ENCODE measurements at places on chromosomes 5 and 9. TPM values are rescaled to one million over a fixed set of nuclear protein-coding genes. Genes with fewer than 3 reads are reported as not detected.

- DNase-seq: no peak
Measured at GRCh38 chr5:145510769-145511168, 324.4 kb downstream of the PRELID2 start.

DNA sequence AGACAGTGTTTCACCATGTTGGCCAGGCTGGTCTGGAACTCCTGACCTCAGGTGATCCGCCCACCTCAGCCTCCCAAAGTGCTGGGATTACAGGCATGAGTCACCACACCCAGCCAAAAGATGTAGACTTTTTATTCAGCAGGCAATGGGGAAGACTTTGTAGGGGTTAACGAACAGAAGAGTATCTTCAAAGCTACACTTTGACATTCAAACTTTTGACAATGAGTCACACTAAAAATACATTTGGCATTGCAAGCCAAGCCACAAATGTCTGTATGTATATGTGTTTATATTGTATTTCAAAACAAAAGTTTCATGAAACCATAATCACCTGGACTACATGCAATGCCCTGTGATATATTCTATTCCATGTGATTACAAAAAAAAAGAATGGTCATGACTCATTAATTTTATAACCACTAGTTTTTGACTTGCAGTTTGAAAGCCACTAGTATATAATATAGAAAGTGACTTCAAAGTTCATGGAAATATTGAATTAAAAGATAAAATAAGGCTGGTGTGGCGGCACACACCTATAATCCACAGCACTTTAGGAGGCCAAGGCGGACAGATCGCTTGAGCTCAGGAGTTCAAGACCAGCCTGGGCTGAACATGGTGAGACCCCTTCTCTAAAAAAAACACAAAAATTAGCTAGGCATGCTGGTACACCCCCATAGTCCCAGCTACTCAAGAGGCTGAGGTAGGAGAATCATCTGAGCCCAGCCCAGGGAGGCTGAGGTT is 8.3 kb downstream of the DIMT1 start:
- DNase-seq: no peak

GRCh38 chr5:135877570-135878155 is 18.0 kb downstream of the IL9 start:
- DNase-seq: no peak

DNA sequence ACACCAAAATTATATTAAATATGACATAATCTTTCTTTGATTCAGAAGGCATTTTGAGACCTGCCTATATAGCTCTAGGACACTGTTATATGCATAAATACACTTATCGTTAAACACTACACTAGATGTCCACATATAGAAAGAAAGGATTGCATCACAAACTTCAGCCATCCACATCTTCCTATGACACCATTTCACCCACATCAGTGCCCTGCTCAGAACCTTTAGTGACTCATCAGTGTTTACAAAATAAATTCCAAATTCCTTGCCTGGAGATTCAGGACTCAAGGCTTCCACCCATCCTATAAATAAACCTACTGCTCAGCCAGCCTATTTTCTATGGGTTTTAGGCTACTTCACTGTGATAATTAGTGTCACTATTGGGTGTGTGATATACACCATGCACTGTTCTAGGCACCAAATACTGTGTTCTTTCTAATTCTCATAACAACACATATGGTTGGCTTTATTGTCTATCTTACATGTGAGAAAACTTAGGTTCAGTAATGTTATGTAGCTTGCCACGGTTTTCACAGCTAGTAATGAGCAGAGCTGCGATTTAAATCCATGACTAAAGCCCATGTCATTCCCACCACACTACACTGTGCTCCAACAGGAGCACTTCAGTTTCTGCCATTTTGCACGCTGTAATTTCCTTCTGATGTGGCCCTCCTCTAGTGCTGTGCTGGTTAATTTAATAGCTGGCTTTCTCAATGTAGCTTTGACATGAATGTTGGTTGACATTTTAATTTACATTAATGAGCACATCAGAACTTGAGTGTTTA is 103.3 kb downstream of the SREK1 start:
- no peak for DNase-seq

GRCh38 chr5:175394601-175395000 is 49.4 kb downstream of the DRD1 start:
- DNase-seq: no peak

GRCh38 chr9:108057421-108058134 is 568.0 kb upstream of the KLF4 start:
- DNase-seq: peak; percentile 70

SPOCK1 gene
- 5.7 TPM for polyA plus RNA-seq

SLC1A3 gene
- polyA plus RNA-seq: 1.2 TPM

GPX8 gene
- polyA plus RNA-seq: not detected
